ENCODE measurements at places on chromosomes 4 and X. TPM values are rescaled to one million over a fixed set of nuclear protein-coding genes. Genes with fewer than 3 reads are reported as not detected.

DNA sequence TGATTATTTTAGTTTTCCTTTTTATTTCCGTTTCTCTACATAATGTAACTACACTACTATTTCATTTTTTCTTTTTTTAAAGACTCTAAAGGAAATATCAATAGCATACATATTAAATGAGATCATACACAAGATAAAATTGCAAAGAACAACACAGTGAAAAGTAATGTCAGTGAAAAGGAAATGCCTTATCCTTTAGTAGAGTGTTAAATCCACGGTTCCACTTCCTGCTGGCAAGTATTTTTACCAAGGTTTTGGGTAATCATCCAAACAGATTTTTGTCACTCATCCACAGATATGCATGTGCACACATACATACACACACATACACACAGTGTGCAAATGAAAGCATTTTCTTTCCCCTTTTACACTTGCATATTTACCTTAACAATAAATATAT is 548.9 kb downstream of the PPP4R3C start:
- no peak overlapping the region for H3K4me3 ChIP-seq
- no peak for DNase-seq
- H3K36me3 ChIP-seq, result no peaks in the 10 kb centered on the region
- H3K27ac ChIP-seq, result no peak overlapping the region

- H3K36me3 ChIP-seq, result no peaks in the 10 kb centered on the region
- no peak overlapping the region for H3K4me3 ChIP-seq
- H3K27me3 ChIP-seq, result no peaks in the 10 kb centered on the region
- no peak overlapping the region for H3K27ac ChIP-seq
Measured at GRCh38 chr4:121873604-121874003, 3.3 kb upstream of the BBS7 start.

DNA sequence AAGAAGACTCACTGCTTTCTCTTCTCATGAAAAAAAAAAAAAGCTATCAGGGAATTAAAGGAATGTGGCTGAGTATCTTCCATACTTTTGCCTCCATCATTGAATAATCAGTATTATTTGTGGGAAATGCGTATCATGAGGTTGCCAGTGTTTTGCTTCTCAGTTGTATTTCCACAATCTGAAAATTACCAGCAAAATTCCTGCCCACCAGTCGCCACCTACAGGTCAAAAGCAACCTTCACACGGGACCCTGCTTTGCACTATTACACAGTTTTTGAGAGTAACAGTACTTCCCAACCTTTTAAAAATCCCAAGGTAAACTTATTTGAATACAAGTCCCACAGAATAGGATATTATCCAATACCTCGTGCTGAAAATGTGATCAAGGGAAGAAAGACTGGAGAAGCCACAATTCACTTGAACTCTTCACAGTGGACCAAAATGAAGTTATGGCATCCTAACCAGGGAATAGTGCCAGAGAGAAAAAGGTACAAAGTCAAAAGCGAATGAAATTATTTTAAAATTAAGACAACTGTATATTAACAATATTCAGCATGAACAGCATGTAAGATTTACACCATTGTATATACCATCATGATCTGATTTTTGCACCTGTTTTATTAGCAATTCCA is 30.4 kb downstream of the PGRMC1 start:
- H3K4me1 ChIP-seq, result no peaks in the 10 kb centered on the region
- no peaks in the 10 kb centered on the region for H3K36me3 ChIP-seq
- DNase-seq, result peak; percentile 52
- H3K4me3 ChIP-seq, result no peak overlapping the region
- no peak overlapping the region for H3K27ac ChIP-seq

Gene UGT2A1
- total RNA-seq, result not detected

Gene PI4K2B
- 13.3 TPM for total RNA-seq

DNA sequence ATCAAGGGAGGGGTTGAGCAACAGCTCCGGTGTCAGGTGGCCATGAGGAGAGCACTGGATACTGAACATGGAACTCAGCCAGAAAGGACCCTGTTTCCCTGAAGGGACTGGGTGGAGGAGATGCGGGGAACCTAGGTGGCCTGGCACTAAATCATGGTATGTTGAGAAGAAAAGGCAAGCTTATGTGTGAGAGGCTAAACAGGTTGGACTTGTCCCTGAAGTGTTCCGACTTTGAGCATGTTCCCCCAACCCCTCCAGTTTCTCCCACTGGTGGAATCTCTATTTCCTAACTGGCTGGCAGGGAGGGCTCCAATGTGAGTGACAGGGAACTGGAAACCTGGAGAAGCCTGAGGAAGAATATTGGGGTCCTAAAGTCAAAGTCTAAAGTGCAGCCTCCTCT is 69.5 kb downstream of the PLAC1 start:
- no peak for DNase-seq
- H3K36me3 ChIP-seq, result no peaks in the 10 kb centered on the region
- H3K4me3 ChIP-seq, result no peak overlapping the region
- H3K27me3 ChIP-seq, result no peaks in the 10 kb centered on the region
- H3K4me1 ChIP-seq, result no peaks in the 10 kb centered on the region

DNA sequence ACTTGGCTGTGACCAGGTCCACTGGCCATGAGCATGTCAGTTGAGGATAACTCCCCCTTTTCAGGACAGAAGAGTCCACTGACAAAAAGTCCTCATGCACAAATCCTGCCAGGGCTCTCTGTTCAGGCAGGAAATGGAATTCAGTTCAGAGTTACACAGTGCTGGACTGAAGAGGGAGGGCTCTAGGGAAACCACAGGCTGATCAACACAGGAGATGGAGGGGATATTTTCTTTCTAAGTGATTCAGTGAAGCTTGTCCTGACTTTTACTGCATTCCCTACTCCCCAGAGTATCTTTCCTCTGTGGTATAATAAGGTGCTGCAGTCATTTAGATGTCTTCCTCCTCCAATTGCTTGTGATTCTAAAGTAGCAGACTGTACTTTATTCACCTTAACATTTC is 335.5 kb upstream of the IGFBP7 start:
- H3K27me3 ChIP-seq, result peaks cover 71% of the 10 kb centered on the region
- no peak overlapping the region for H3K27ac ChIP-seq
- DNase-seq, result no peak
- H3K36me3 ChIP-seq, result no peaks in the 10 kb centered on the region

Gene FABP2
- total RNA-seq, result not detected

DNA sequence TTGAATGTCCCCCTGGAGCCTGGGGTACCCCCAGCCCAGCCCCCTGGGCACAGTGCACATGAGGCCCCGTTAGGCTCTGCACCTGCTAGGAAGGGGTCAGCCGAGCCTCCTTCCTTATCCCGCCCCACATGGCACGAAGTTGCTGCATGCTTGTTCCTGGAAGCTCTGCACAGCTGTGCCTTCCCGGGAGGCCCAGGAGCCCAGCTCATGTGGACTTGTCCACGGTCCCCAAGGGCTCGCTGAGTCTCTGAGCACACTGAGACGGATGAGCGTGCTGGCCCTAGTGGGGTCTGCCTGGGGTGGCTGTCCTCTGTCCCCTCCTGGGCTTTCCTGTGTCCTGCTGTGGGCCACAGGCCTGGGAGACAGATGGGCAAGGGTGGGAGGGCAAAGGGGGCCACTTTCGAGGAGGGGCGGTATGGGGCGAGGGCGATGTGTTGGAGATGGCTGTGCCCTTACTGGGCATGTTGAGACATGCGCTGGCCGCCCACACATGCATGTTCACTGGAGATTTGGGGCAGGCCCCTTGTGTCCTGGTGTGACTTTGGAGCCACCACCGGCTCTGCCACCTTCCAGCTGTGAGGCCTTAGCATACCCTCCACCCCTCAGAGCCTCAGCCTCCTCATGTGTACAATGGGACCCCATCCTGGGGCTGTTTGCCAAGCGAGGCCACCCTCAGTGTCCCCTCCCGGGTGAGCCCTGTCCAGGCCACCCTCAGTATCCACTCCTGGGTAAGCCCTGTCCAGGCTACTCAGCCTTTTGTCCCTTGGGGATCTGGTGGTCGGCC is 237.6 kb downstream of the AFAP1 start:
- H3K4me1 ChIP-seq, result no peaks in the 10 kb centered on the region
- no peaks in the 10 kb centered on the region for H3K27me3 ChIP-seq
- no peak for DNase-seq
- no peaks in the 10 kb centered on the region for H3K36me3 ChIP-seq
- H3K27ac ChIP-seq, result no peak overlapping the region

Gene DKK2
- not detected for total RNA-seq

DNA sequence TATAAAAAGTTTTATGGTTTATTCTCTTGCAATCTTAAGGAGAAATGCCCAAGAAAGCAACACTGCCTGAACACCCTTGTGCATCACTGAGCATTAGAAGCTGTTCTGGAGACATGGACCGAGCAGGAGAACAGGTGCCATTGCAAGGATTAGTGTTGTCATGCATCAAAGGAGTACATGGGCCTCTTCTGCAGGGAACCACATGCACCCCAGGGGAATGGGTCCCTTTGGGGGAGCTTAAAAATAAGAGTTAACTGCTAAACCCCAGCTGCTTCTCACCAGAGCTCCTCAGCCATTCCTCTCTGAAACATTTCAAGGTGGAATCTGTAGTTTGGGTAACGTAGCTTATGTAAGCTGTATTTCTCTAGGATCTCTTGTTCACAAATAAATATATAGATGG is 353.0 kb upstream of the SLC7A11 start:
- no peaks in the 10 kb centered on the region for H3K36me3 ChIP-seq
- no peak overlapping the region for H3K4me3 ChIP-seq
- no peaks in the 10 kb centered on the region for H3K27me3 ChIP-seq
- H3K27ac ChIP-seq, result no peak overlapping the region

GRCh38 chr4:84578540-84579402 is 4.2 kb upstream of the CDS1 start:
- H3K4me3 ChIP-seq, result no peak overlapping the region
- no peaks in the 10 kb centered on the region for H3K27me3 ChIP-seq
- no peak overlapping the region for H3K27ac ChIP-seq
- no peaks in the 10 kb centered on the region for H3K36me3 ChIP-seq
- peaks cover 18% of the 10 kb centered on the region for H3K4me1 ChIP-seq

GRCh38 chr4:123776267-123776666 is 379.7 kb downstream of the SPRY1 start:
- no peak for DNase-seq
- no peak overlapping the region for H3K27ac ChIP-seq
- H3K4me1 ChIP-seq, result no peaks in the 10 kb centered on the region

DNA sequence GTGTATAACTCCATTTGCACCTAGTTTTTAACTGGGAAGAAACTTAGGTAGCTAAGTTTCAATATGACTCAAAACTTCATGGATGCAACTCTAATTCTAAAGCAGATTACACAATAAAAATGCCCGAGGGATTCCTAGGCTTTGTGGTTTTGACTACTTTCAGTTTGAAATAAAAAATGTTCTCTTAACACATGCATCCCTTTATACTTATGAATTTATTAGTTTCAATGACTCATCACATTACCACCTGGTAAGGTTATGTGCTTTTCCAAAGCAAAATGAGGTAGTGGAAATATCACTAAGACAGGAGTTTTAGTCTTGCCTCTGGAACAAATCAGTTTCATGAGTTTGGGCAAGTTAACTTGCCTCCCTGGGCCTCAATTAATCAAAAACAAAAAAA is 125.5 kb downstream of the OPHN1 start:
- no peak overlapping the region for H3K4me3 ChIP-seq
- H3K4me1 ChIP-seq, result peaks cover 34% of the 10 kb centered on the region
- H3K36me3 ChIP-seq, result no peaks in the 10 kb centered on the region

DNA sequence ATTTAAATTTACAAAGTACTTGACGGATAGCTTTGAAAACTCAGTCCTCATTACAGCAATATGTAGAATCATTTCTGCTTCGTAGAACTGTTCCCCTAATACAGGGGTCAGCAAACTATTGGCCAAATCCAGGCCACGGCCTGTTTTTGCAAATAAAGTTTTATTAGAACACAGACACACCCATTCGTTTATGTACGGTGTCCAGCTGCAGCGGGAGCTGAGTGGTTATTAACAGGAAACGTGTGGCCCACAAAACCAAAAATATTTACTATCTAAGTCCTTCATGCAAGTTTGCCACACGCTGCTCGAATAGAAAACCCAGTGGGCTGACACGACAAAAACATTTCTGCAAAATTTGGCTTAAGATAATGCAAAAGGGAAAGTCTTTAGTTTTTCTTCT is 146.5 kb downstream of the AFAP1 start:
- no peak overlapping the region for H3K27ac ChIP-seq
- no peaks in the 10 kb centered on the region for H3K27me3 ChIP-seq
- H3K4me1 ChIP-seq, result no peaks in the 10 kb centered on the region
- no peak overlapping the region for H3K4me3 ChIP-seq

DNA sequence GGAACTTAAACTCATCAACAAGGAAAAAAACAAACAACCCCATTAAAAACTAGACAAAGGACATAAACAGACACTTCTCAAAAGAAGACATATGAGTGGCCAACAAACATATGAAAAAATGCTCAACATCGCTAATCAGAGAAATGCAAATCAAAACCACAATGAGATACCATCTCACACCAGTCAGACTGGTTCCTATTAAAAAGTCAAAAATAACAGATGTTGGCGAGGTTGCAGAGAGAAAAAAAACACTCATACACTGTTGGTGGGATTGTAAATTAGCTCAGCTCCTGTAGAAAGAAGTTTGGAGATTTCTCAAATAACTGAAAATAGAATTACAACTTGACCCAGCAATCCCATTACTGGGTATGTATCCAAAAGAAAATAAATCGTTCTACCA is 28.7 kb downstream of the APLN start:
- no peaks in the 10 kb centered on the region for H3K36me3 ChIP-seq
- no peak overlapping the region for H3K4me3 ChIP-seq
- H3K27ac ChIP-seq, result no peak overlapping the region
- H3K27me3 ChIP-seq, result no peaks in the 10 kb centered on the region

DNA sequence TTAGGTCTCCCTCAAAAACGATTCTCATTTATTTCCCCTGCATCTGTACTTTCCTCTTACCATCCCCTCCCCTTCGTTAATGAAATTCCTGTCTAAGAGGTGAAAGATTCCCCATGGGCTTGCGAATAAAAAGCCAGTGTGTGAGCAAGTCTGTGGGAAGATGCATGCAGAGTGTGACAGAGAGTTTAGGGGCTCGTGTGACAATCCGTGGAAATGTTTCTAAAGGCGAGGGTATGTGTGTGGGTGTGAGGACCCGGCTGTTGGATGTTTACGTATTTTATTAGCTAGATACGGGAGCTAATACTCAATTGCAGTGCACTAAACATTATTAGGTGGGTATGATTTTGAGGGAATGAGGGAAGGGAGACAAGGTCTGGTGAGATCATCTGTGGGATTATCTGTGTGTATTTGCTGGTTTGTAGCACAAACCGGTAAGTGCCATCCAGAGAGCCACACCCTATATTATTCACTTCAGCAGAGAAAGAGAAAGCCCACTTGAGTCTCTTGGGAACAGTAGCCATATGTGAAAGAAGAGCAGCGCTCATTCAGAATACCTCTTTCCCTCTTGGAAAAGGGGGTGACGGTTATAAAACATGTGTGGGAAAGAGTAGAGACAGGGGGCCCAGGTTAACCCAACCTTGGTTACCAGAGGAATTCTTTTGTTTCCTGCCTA is 893 bp upstream of the HOPX start:
- no peak overlapping the region for H3K27ac ChIP-seq
- no peak for DNase-seq
- H3K27me3 ChIP-seq, result no peaks in the 10 kb centered on the region
- peaks cover 24% of the 10 kb centered on the region for H3K4me1 ChIP-seq
- H3K4me3 ChIP-seq, result peak overlapping the region; percentile 50
- H3K36me3 ChIP-seq, result no peaks in the 10 kb centered on the region

GRCh38 chr4:94766856-94767255 is 9.1 kb downstream of the BMPR1B start:
- no peaks in the 10 kb centered on the region for H3K27me3 ChIP-seq
- H3K4me1 ChIP-seq, result peaks cover 33% of the 10 kb centered on the region
- peak; percentile 81 for DNase-seq
- H3K36me3 ChIP-seq, result no peaks in the 10 kb centered on the region
- H3K4me3 ChIP-seq, result 0 out of 2 replicates have a peak overlapping the region, but pooled peaks have one; percentile 35
- H3K27ac ChIP-seq, result peak overlapping the region; percentile 33

Gene RAB41
- not detected for total RNA-seq

- no peaks in the 10 kb centered on the region for H3K4me1 ChIP-seq
- no peak overlapping the region for H3K27ac ChIP-seq
- no peaks in the 10 kb centered on the region for H3K27me3 ChIP-seq
- H3K4me3 ChIP-seq, result no peak overlapping the region
Measured at GRCh38 chr4:85598936-85599335, 124.0 kb downstream of the ARHGAP24 start.

Measured in PC-3 (cell line).